ENCODE measurements at places on chromosomes 1 and 21. TPM values are rescaled to one million over a fixed set of nuclear protein-coding genes. Genes with fewer than 3 reads are reported as not detected.

GRCh38 chr1:96492236-96492635 is 229.3 kb upstream of the PTBP2 start:
- no peak for DNase-seq

DNA sequence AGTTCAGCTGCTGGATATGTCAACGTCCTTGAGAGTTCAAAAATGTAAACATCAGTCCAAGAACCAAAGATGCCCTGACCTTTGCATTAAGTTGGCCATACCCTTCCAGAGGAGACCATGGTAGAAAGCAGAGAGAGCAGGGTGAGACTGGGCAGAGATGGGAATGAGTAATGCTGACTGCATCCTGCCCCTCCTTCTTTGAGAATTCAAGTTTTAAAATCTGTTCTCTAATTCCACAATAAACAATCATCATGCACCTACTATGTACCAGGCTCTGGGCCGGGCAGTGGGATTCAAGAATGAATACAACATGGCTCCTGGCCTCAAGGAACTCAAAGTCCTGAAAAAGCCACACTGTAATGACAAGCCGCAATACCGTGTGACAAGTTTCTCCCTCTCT is 3.9 kb upstream of the HAO2 start:
- DNase-seq = no peak

Gene PDC
- total RNA-seq = not detected

DNA sequence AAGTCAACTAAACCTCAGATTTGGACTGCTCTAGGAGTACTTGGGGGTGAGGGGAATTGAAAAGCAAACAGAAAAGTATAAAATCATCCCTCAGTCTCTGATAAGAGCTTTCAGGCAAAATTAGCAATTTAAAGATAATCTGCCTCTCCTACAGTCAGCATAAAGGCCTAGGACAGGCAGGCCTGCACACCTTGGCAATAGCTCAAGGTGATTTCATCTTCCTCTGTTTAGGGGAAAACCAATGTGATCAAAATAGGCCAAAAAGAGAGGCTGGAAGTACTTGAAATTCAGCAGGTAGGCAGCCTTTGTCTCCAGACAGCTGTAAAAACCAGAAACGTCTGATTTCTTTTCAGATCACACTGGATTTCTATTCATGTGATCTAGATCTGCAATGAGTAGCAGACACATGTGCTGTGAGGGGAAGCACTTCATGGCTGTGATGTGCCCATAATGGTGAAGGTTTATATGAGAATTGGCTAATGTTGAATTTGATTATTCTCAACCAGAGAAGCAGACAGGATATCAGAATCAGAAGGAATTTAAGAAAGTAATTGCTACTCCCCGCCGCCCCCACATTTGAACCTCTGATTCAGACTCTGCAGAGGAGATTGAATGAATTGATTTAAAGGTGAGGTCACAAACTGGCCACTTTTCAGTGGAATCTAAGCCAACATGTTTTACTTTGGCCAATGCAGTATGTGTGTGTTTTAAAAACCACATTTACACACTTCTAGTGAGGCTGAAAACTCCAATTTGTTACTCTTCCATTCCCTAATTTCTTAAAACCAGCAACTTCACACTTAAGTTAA is 45.8 kb upstream of the DNASE2B start:
- DNase-seq = no peak

Gene CELSR2
- 4.3 TPM for total RNA-seq

GRCh38 chr1:178923512-178923911 is 52.6 kb upstream of the ANGPTL1 start:
- no peak for DNase-seq

- DNase-seq = no peak
Measured at GRCh38 chr1:229248821-229249817, 21.8 kb upstream of the RAB4A start.

- no peak for DNase-seq
Measured at GRCh38 chr1:83546874-83547273, 452.1 kb downstream of the TTLL7 start.

Gene B3GALT5
- total RNA-seq = 1.1 TPM

DNA sequence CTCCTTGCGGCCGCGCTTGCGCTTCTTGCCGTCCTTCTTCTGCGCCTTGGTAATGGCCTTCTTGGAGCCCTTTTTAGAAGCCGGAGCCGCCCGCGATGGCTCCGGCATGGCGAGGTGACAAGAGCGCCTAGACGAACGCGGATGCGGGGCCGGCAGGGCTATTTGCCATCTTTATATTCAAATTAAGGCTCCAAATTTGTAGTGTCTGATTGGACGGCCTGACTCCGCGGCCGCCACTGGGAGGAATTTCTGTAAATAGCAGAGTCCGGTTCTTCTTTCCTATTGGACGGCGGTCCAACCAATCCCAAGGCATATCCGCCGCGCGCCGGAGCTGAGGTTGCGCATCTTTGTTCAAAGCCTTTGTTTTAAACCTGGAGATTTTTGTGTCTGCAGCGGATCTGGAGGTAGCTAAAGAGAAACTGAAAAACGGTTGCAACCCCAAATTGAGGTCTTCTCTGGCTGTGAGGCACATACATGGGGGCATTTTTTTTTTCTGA is 22.6 kb upstream of the RNF187 start:
- DNase-seq = no peak

- DNase-seq = no peak
Measured at GRCh38 chr1:47722909-47723580, 274.1 kb downstream of the TRABD2B start.

GRCh38 chr21:33890187-33890586 is 25.4 kb downstream of the ATP5PO start:
- no peak for DNase-seq
